Stimulated activated CD4-positive, alpha-beta T cell treated with anti-CD3 and anti-CD28 coated beads, Interleukin-12 subunit alpha, Interleukin-12 subunit beta, amount 100 ng/mL, for 4 hours (primary cell): ENCODE measurements at places on chromosomes 6 and 20.

- no peak for DNase-seq
These were observed 1.4 kb upstream of the RAET1G start for GRCh38 chr6:149924206-149924932.

DNA sequence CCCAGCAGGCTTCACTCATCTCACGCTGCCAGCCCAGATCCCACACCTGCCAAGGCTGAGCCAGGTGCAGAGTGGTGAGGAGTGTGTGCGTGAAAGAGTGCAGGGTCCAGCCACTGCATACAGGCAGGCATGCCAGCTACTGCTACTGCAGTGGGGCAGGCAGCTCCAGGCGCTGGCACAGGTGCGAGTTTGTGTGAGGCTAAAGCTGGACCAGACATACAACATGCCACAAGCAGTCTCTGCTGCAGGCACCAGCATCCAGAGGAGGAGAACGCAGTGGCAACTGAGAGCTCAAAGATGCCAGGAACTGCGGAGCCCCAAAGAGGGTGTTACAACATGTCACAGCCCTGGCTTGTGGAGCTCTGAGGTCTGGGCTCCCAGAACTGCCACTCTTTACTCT, 149.8 kb downstream of the EYS start:
- DNase-seq = no peak

GRCh38 chr6:170393807-170394399, 87.3 kb downstream of the FAM120B start:
- no peak for DNase-seq

GRCh38 chr6:168099201-168100010, 20.4 kb upstream of the FRMD1 start:
- no peak for DNase-seq

DNA sequence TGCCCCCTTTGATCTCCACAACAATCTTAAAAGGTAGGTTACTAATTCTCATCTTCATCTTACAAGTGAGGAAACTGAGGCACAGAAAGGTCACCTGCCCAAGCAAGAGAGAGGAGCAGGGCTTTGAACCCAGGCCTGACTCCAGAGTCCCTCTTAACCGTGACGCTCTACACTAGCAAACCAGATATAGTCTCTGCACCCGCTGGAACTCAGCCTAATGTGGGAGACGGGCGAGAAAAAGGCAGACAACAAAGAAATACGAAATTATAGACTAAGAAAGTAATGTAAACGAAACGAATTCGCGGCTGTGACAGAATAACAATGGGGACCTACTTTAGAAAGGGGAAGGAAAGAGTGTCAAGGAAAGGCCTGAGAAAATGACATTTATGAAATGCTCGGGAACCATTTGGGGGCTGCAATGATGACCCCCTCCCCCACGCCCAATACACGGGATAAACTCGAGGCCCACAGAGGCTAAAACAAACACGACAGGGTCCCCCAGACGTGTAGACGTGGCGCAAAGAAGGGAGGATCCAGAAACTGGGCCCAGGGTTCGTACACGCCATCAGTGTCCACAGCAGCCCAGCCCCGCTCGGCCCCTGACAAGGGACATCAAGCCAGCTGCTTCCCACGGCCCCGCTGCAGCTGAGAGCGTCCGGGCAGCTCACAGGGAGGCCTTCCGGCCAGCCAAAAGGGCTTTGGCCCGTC, 637 bp downstream of the TRPC4AP start:
- DNase-seq = no peak

DNA sequence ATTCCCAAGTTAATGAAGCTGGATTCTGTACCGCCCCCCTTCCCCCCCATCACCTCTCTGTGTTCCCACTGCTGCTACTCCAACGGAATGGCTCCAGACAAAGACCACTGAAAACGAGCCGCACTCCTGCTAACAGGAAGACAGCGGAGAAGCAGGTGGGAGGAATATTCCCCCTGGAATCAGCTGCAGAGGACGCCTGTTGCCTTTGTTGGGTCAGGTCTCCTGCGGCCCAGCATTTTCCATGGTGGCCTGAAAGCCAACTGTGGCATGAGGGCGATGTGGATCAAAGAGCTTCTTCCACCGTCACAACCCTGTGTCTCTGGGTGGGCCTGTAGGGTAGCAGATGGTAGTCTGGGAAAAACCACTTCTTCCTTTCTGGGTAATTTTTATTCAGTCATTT, 16.8 kb downstream of the AAR2 start:
- no peak for DNase-seq

DNA sequence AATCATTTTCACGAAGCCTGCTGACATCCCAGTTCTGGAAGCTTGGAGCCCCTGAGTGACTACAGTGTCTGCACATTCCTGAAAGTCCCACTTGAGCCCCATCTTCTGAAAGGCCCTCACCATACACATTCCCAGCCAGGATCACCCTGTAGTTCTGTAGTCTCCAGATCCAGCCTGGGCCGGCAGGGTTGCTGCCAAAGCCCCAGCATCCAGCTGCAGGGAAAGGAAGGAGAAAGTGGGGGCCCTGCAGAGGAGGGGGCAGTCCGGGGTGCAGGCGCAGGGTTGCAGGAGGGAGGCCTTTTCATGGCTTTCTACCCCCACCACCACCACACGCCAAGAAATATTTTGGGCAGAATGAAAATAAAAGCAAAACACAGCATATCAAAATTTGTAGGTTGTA, 26.0 kb downstream of the MDFI start:
- DNase-seq = no peak

GRCh38 chr6:68256391-68256790, 378.7 kb upstream of the ADGRB3 start:
- no peak for DNase-seq

GRCh38 chr6:95636552-95637431, 59.5 kb downstream of the MANEA start:
- DNase-seq = no peak

DNA sequence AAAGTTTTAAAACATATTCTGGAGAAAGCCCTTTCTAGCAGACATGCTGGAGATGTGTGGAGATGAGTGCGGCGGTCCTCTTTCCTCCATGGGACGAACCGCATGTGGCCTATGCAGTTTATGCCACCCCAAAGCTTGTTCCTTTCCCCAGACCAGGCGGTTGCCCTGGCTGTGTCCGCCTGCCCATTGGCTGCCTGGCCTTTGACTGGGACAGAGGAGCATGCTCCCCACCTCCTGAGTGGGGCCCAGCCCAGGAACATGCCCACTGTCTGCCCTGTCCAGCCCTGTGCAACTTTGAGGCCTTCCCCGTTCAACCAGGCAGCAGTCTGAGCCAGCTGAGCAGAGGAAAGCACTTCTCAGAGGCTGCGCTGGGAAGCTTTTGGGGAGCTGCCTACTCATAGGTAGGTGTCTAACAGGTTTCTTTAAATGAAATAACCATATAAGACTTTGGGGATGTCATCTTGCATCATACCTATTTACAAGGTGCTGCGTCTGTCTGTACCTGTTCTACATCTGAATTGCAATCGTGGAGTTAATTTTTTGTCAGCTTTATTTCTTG, 20.6 kb downstream of the FOXC1 start:
- DNase-seq = no peak

DNA sequence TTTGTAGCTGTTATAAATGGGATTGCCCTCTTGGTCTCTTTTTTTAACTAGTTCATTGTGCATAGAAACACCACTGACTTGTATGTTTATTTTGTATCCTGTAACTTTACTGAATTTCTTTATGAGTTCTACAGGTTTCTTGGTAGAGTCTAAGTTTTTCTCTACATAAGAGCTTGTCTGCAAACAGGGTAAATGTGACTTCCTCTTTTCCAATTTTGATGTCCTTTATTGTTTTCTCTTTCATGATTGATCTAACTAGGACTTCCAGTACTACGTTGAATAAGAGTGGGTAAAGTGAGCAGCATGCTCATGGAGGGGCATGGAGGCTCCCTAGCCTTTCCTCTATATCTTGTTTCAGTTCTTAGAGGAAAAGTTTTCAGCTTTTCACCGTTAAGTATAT, 3.0 kb upstream of the WFDC10A start:
- DNase-seq = no peak

- DNase-seq = no peak
These were observed 358.4 kb upstream of the RGS17 start for GRCh38 chr6:153489479-153489878.

DNA sequence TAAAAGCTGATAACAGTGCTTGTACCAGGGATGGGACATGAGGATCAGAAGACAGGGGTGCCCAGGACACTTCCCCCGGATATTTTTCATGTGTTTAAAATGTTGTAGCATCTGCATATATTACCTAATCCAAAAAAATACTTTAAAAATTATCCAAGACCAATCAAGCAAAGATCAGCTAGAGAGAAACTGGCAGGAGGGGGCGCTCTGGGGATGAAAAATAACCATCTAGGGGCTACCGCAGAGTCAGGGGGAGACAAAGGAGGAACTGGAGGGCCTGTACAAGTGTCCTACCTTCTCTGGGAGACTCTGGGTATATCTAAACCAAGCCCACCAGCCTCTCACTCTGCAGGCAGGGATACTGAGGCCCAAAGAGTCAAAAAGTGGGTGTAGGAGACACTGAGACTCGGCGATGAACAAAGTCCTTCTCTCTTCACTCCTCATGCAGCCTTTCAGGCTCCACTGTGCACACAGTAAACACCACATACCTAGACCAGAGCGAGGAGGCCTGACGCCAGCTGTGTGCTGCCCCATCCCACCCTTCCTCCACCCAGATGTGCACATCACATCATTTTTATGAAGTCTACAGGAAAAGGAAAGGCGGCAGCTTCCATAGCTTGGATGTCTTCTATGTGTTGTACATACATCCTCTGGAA, 9.8 kb downstream of the RIMS4 start:
- DNase-seq = no peak

- DNase-seq = no peak
These were observed 62.3 kb downstream of the MAP7 start for GRCh38 chr6:136487759-136488425.

GRCh38 chr6:167325766-167326165, 880 bp downstream of the TTLL2 start:
- DNase-seq = no peak

DNA sequence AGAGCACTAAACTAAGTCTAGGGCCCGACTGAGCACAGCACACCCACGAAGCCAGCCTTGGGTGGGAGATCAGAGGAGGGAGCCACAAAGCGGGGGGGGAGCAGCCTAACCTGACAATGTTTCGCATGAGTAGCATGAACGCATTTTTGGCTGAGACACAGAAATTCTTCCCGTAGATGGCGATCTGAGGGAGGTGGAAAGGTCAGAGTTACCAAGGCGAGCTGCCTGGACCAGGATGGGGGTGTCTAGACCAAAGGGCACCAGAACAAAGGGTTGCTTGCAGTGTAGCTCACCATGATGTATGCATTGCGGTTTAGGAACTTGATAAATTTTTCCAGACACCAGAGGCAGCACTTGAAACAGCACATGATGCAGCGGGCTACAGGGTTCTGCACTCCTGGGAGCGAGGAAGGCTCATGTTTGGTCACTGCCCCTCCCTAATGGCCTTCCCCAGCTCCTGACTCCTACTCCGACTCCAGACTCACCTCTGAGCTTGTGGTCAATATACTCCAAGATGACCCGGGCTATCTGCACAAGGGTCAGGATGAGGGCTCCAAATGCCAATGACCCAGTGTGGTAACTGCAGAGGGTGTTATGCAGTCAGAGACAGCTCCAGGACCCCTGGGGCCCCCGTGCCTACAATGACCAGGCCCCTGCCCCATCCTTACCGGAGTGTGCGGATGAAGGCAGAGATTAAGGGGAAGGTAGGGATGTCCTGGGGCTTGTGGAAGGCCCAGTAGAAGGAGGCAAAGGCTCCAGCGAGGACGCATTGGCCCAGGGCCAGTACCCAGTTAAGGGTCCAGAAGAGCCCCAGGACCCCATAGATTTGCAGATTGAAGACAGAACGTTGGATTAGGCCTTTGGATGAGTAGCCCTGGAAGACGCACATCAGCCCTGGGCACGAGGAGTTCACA, 2.8 kb upstream of the NEU1 start:
- no peak for DNase-seq

- no peak for DNase-seq
These were observed 53.0 kb upstream of the NOP56 start for GRCh38 chr20:2599288-2600006.

DNA sequence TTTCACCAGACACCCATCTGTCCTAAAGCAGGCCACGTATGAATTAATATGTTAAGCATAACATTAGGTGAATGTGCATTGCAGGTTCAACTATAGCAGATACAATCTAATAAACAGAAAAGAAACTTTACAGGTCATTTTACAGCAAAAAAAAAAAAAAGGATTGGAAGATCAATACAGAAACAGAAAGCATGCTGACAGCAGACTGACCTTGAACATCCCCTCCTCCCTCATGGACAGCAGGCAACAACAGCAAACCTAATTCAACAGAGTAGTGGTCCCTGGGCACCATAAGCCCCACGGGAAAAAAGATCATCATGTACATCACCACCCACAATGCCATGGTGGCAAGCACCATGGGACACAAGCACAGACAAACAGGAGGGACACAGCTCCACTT, 12.1 kb upstream of the RAB22A start:
- DNase-seq = no peak

DNA sequence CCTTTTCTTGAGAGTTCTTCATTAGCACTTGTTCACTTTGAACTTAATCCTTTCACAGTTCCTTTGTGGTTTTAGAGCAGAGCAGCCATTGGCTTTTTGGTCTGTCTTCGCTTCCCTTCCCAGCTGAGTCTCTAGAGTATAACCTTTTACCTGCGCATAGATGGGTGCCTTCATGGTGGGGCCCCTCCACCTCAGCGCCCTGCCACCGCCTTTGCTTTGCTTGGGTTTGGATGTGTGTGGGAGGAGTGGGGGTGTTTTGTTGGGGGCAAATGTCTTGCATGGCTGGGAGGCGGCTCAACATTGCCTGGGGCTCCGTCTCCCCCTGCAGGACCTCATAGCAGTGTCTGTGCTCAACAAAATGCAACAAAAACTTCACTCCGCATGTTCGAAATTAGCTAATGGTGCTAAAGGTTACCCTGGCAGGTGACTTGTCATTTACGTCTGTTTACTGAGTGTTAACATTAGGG, 11.9 kb downstream of the PYGB start:
- no peak for DNase-seq

DNA sequence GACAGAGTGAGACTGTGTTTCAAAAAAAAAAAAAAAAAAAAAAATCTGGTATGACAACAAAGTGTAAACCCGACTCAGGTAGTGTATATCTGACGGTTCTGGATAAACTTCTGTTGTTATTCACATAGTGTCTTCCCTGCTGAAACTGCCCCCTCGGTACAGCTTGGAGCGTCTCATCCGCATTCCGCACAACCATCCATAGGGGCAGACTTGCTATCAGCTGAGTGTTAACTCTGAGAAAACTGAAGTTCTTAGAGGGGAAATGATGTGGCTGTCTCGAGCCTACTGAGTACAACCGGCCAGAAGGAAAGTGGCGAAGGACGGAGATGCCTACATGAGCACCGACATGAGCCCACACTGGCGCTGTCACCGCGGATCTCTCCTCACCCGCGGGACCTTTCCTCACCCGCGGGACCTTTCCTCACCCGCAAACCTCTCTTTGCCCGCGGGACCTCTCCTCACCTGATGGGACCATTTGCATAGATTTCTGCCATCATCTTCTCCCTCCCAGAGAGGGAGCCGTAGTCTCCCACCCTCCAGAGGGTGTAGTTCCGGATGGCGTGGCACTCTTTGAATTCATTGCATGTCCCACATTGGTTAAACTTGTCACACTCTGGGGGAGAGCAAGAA, 9.8 kb downstream of the CTSZ start:
- DNase-seq = no peak
